Stimulated activated CD8-positive, alpha-beta memory T cell treated with anti-CD3 and anti-CD28 coated beads, Interleukin-7, amount 100 ng/mL, for 1 hour (primary cell): ENCODE measurements at places on chromosomes 1 and 21.

- DNase-seq: peak; percentile 38
Measured at GRCh38 chr1:110672001-110672752, 2.6 kb downstream of the KCNA3 start.

GRCh38 chr1:156004843-156005584 lies 15.7 kb downstream of the SSR2 start:
- no peak for DNase-seq

DNA sequence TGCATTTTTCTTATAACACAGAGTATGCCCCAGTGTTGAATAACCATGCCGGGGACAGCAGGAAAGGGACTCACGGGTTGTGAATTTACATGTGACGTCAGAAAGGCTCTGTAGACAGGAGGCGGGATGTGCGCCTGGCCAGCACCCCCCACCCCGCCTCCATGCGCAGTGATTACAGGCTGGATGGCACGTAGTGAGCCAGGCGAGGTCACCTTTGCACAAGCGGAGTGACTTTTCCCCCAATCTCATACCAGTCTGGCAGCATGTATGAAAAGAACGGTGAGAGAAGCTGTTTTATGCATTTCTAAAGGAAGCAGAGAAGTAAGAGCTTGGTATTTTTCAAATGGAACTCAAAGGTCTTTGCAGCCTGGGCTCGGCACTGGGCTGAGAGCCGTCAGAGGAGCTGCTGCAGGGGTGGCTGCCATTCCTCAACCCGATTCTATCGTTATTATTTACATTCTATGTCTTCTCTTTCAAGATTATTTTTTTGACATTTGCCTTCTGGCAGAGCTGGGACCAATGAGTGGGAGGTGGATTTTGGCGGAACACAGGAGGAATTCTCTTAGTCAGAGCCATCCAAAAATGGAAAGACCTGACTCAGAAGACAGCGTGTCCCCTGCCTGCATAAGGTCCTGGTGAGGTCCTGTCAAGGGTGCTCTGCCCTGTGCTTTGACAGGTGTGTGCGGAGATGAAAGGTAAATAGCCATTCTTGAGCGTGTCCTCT lies 115.6 kb upstream of the SLC45A1 start:
- no peak for DNase-seq

- DNase-seq: no peak
Measured at GRCh38 chr1:172630056-172630818, 28.7 kb upstream of the FASLG start.

GRCh38 chr1:226722240-226722900 lies 16.7 kb downstream of the ITPKB start:
- DNase-seq: no peak

- DNase-seq: no peak
Measured at GRCh38 chr1:83905315-83905907, 93.5 kb downstream of the TTLL7 start.

DNA sequence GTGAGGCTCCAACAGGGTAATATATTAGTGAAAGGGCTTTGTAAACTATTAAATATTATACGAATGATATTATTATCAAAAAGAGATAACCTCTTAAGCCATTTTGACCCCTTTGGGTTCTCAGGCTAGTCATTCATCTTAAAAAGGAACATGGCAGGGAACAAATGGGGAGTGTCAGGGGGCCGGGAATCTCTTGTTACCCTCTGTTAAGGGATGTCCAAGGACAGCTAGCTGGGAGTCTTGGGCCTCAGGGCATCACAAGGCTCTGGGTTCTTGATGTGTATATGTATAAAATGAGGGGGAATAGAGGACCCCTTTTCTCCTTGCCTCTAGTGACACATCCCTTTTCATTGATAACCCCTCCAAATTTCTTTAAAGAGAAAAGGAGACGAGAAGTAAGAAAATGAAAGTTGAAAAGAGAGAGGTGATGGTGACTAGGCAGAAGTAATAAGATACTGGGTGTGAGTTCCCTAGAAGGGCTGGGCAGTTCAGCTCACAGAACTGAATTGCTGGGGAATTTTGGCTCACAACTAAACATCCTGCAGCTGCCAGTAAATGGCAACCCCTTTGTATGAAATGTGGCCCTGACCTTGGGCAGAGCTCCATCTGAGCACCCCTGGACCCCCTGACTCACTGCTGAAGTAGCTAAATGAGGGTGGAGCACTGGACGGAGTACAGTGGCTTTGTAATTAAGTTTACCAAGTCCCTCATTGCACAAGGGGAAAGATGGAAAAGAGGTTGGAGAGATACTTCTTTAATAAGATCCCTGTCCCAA lies 20.0 kb upstream of the ZNF326 start:
- DNase-seq: no peak

GRCh38 chr1:205601205-205601604 lies 30.6 kb downstream of the ELK4 start:
- no peak for DNase-seq

DNA sequence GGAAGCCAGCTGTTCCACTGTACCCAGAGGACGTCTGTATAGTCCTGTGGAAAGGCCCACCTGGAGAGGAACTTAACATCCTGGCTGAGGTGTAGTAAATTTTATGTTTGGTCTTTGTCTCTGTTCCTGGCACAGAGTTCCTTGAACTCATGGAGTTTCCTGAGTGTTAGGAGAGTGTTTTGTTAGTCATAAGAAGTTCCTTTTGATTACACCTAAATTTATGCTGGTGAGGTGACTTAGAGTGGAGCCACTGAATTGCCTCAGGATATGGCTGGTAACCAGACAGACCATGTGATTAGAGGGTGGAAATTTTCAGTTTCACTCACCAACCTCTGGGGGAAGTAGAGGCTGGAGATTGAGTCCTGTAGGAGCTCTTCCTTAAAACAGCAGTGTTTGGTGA lies 57.9 kb downstream of the RASAL2 start:
- DNase-seq: no peak

DNA sequence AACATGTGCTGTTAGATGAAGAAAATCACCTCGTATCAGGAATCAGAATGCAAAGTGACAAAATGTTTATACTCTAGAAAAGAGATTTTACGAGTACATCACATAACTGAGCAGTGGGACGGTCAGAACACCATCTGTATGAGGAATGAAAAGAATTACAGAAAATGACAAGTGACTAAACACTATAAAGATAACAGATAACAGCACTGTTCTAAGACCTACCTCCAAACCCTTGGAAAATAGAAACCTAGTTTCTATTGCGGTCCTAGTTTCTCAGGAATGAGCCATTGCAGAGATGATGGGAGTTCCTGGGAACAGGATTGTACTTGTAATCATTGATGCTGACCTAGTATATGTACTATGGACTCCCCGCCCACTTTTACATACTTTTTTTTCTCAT lies 839.4 kb upstream of the ADAMTS5 start:
- no peak for DNase-seq

- DNase-seq: no peak
Measured at GRCh38 chr1:186849271-186849671, 20.5 kb downstream of the PLA2G4A start.

GRCh38 chr1:160214481-160215140 lies 9.4 kb downstream of the PEA15 start:
- DNase-seq: no peak

DNA sequence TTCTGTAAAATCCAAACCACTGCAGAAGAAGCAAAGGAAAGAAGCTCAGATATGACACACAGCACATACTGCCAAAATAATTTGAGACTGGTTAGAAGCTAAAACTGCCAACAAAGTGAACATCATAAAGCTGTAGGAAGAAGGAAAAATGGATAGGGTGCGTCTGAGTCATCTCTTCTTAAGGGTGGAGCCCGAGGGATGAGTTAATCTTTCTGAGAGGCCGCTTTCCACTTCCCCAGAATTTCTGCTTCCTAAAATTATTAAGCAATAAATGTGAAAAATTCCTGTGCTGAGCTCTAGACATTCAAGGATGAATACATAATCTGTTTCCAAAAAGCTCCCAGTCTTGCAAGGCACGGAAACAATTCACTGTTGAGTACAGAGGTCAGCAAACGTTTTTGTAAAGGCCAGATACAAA lies 20.1 kb downstream of the PPT1 start:
- no peak for DNase-seq

DNA sequence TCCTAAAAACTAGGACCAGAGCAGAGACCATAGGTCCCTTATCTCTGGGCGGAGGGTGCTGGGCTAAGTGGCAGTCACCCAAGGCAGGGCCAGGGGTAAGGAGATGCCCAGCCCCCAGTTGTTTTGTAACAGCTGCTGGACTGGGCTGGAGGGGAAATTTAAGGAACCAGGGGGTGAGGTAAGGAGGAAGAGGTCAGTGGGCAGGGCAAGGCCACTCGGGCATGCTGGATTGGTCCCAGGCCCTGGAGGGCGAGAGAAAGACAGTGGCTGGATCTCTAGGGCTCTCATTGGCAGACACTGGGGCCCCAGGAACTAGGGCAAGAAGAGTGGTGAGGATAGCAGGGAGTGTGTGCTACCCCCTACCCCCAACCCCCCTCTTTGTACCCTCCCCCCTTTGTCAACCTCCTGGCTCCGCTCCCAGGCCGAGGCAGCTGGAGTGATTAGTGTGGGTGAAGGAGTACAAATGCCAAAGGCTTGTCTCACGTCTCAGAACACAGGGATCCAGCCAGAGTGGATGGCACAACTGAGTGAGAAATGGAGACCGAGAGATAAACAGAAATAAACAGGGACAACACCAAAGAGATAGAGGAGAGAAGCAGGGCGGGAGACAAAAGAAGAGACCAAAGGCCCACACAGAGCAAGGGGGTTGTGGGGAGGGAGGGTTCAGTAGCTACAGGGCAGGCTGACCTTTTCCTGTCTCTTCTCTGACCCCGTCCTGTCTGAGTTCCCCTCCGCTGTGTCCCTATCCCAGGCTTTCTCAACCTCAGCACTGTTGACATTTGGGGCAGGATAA lies 20.5 kb upstream of the THRAP3 start:
- DNase-seq: no peak

- DNase-seq: no peak
Measured at GRCh38 chr1:15934211-15935055, 41.5 kb downstream of the ZBTB17 start.

DNA sequence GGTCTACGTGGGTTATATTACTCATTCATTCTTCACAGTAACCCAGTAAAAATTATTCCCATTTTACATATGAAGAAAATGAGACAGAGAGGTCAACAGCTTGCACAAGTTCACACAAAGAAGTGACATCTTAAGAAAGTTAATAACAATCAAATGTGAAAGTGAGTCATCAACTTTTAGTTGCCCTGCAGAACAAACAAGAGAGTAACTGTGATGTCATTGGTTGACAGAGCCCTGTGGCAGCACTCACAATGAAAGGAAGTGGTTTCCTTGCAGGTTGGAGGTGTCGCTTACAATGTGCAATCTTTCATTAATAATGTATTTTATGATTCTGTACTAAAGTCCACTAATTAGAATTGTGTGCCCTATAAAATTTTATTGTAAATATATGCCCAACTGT lies 369.6 kb downstream of the RYR2 start:
- no peak for DNase-seq

DNA sequence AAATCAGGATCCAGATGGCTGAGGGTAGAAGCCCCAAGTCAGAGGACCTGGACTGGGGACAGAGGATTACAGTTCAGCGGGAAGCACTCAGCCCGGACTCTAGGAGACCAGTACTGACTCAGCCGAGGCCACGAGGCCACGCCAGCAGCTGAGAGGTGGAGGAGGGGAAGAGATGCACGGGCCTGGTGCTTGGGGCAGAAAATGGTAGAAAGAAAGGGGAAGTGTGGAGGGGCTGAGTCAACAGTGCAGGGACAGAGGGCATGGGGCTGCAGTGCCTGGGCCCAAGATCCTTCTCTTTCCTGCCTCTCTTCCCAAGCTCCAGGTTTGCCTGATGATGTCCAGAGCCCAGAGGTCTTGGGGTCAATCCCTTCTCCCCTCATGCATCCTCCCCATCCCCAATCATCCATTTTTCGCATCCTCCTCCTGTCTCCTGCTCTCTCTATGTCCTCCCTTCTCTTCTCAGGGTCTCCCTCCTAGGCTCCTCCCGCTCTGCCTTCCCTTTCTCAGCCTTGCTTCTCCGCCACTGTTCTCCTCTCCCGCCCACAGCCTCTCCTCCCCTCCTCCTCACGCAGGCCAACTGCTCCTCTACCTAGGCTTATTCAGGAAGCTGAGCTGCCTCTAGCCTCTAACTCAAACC lies 7.7 kb downstream of the ARHGEF2 start:
- no peak for DNase-seq

DNA sequence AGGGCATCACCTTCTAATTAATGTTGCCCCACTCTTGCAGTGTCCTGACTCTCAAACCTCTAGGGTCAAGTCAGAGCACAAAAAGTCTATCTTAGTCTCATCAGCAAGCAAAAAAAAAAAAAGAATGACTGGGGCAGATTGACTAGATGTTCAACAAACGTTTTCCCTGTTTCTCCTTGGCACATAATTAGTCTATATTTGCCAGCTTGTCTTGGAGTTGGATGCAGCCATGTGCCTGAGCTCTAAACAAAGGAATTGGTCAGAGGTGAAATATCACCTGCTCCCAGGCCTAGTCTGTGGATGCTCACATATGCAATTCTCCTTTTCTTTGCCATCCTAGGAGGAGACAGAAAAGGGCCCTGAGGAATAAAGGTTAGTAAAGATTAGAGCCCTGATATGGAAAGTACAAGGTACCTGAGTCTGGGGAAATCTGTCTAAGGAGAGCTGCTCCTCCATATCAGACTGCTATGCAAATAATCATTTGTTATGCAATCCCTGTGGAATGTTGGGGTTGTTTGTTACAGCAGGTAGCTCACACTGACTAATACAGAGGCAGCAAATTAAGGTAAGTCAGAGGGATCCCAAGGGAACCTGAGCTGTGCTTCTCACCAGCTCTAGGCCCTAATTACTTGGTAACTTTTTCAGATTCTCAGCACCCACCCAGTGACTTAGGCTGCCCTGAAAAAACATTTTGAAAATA lies 130.8 kb downstream of the BRINP2 start:
- DNase-seq: no peak

DNA sequence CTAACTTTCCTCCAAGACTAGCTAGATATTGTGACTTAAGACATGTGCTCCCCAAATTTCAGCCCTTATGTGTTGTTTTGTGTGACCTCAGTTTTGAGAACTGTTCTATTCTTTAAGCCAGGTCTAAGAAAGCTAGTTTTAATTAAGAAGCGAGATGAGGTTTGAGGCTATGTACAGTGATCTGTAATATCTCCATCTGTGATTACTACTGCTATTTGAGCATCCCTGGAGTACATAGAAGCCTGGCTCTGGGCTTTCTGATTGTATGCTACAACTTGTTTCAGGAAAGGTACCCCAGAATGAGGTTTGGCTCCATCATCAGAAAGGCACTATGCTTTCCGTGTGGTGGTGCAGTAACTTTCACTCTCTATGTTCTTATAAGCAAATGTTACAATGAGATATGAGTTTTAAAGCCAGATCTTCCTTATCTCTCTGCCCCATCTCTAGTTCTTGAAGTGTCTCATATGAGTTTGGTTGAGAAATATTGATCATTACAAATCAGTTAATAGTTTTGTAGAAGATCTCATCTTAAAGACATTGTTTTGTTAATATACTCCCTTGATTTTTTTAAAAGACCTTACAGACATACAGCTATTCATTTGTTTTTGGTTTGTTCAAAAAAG lies 605 bp downstream of the RGS4 start:
- DNase-seq: no peak
